ENCODE measurements at places on chromosomes 11 and 22. TPM values are rescaled to one million over a fixed set of nuclear protein-coding genes. Genes with fewer than 3 reads are reported as not detected.

The DRAP1 gene
- polyA plus RNA-seq: 65.8 TPM

The ESAM gene
- polyA plus RNA-seq: 55.2 TPM

GRCh38 chr11:119355091-119355843, 8.8 kb upstream of the MFRP start:
- DNase-seq: no peak

- DNase-seq: no peak
These were observed 238.7 kb upstream of the PLET1 start for GRCh38 chr11:112499153-112499880.

The SYCE3 gene
- polyA plus RNA-seq: not detected

The GGTLC2 gene
- not detected for polyA plus RNA-seq

The ZBTB16 gene
- polyA plus RNA-seq: 0.93 TPM

- DNase-seq: no peak
These were observed 1166.6 kb downstream of the BRD1 start for GRCh38 chr22:48660790-48661740.

The EMID1 gene
- 67.6 TPM for polyA plus RNA-seq

The MMP13 gene
- polyA plus RNA-seq: not detected

The APOA5 gene
- not detected for polyA plus RNA-seq

DNA sequence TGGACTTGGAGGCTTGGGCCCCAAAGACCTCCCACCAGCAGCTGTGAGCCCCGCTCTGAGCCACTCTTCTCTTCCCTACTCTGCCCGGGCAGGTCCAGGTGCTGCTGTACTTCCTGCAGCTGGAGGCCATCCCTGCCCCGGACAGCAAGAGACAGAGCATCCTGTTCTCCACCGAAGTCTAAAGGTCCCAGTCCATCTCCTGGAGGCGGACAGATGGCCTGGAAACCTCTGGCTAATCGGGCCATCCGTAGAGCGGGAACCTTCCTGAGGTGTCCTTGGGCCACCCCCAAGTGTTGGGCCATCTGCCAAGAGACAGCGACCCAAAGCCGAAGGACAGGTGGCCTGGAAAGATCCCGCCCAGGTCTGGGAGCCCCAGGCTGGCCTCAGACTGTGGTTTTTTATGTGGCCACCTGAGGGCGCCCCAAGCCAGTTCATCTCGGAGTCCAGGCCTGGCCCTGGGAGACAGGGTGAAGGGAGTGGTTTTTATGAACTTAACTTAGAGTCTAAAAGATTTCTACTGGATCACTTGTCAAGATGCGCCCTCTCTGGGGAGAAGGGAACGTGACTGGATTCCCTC, 135.1 kb downstream of the BCR start:
- peak; percentile 57 for DNase-seq

- no peak for DNase-seq
These were observed 8.7 kb downstream of the NADSYN1 start for GRCh38 chr11:71461696-71462095.

DNA sequence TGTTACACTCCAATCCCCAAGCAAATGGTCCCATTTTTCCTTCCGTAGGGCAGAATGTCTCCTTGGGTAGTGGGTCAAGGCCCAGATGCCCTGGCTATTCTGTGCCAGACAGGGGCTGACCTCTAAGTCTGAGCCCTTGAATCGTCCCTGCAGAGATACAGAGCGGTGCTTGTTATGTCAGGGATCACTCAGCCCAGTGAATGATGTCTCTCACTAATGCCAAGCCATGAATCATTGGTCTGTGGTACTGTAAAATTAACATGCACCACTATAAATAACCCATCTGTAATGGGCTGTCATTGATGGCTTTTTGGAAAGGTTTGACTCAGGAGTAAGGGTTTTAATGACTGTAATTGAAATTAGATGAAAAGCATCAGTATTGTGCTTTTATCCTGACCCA, 35.3 kb upstream of the KIRREL3 start:
- DNase-seq: no peak

- DNase-seq: no peak
These were observed 89.9 kb downstream of the CTTN start for GRCh38 chr11:70488171-70488703.

DNA sequence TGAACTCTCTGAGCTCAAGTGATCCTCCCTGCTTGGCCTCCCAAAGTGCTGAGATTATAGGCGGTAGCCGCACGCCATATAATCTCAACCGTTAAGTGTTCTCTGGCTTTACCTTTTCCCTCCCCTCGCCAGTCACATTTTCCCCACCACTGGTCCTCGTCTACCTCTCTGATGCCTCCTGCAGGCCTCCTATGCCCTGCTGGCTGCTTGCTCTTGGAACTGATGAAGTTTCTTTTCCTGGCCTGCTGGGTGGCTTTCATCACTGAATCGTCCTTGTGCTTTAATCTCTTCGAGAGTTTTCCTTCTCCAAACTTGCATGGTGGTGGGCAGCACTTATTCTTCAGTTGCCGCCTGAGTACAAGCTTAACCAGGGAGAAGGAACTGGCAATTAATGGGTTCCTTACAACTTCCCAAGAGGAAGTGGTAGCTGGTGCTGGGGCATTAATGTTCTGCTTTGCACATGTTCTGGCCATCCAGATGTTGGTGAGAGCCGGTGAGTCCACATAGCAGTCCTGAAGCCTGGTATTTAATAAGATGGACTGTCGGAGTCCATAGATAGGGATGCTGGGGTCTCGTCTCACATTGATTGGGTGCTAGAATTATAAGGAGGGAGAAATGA, 1.3 kb downstream of the C22orf31 start:
- DNase-seq: no peak

The DUSP8 gene
- polyA plus RNA-seq: 3.2 TPM

DNA sequence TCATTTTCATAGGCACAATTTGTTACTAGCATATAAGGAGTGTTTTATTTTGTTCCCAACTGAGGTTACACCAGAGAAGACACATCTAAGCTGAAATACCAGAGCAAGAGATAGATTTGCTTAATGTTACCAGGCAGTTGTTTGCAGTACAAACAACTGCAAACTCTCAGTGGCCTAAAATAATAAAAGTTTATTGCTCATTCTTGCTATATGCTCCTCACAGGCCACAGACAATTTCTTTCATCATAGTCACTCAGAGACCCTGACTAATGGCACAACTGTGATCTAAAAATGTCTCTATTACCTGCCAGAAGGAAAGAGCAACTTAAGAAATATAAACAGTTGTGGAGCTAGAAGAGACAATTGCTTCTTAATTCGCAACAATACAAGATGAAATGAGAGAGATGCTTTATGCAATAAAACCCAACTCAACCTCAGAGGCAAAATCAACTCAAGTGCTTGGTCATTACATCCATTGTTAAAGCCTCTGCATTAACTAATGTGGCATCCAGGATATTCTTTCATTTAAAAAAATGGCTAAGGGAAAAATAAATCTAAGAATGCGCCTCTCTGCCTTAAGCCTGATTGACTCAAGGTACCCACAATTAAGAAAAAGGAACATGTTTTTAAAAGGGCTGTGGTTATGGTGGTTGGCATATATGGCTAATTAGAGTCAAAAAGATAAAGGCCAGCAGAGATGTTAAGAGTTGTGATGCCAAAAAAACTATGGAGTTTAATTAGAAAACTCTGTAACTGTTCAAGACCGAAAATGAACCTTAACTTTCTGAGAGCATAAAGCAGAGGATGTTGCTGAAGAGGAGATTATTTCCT, 103.7 kb downstream of the CD44 start:
- no peak for DNase-seq

The SEZ6L gene
- 0.10 TPM for polyA plus RNA-seq

GRCh38 chr11:45333001-45333971, 47.1 kb upstream of the SYT13 start:
- peak; percentile 49 for DNase-seq

The MMP12 gene
- 4.4 TPM for polyA plus RNA-seq

GRCh38 chr11:72217841-72218240, 1.2 kb downstream of the FOLR2 start:
- DNase-seq: no peak

GRCh38 chr22:44424867-44425693, 73.0 kb downstream of the RTL6 start:
- DNase-seq: no peak

DNA sequence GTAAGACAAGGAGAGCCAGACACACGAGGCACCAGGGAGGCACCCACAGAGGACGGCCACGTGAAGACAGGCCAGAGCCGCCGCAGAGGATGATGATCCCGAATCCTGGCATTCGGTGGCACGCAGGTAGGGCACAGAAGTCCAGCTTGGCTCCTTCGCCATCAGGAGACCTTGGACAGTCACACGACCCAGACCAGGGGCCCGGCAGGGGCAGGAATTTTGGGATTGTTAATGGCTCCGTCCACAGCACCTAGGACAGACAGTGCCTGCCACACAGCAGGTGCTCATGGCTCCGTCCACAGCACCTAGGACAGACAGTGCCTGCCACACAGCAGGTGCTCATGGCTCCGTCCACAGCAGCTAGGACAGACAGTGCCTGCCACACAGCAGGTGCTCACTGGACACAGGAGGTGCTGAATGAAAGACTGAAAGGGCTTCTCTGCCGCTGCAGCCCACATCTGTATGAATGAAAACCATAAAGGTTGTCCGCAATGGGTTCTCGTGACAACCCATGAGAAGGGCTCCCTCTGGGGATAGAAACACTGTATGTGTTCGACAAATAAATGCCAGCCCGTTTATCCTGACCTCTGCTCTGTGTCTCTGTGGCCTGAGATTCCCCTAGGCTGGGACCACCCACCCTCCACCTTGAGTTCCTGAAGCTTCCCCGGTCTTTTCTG, 341.6 kb downstream of the CTTN start:
- no peak for DNase-seq

GRCh38 chr11:9575260-9576240, 2.1 kb downstream of the WEE1 start:
- peak; percentile 90 for DNase-seq

GRCh38 chr11:3855808-3856491, 486 bp downstream of the STIM1 start:
- no peak for DNase-seq

DNA sequence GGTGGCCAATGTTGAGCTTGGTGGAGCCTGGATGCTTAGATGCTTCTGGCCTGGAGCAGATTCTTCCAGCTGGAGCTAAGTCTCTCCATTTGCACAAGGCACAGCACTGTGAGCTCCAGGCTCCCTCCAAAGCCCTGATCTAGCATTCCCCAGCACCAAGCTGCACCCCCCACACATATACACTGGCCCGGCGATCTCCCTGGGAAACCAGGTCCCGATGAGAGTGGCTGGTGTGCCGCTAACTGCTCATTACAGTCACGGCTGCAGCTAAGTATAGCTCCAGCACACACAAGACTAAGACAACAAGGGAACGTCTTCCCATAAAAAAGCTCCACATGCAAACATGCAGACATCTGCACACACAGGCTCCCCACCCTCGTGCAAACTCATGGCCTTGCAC, 17.6 kb downstream of the KCNC1 start:
- DNase-seq: no peak

GRCh38 chr11:126598344-126599216, 243.1 kb downstream of the ST3GAL4 start:
- DNase-seq: no peak

DNA sequence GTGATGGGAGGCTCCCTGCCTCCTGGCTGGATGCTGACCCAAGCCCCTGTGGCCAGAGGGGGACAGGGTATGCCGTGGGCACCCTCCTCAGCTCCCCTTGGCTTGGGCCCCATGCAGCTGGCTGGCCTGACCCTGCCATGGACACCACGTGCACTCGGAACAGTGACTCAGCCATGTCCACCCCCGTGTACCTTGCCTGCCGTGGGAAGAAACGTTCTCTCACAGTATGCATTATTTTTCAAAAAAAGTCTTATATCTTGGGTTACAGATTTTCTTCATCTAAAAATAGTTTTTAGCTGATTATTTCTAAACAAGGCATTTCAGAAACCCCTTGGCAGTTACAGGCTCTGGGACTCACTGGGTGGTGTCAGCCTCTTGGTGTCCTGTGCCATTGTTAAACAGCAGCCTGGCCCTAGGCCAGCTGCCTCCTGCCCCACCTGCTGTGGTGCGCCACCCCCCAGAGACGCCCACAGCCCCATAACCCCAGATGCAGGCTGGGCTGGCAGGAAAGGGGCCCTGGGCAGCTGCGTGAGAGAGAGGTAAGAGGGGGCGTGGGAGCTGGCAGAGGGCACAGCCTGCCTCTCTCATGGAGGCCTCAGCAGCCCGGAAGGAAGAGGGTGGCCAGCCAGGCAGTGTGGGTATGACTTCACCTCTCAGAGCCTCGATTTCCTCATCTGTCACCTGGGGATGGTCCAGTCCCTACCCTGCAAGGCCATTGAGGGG, 99.8 kb downstream of the MORC2 start:
- DNase-seq: no peak

GRCh38 chr11:10777393-10777793, 26.3 kb downstream of the CTR9 start:
- no peak for DNase-seq

The RAB1B gene
- 108 TPM for polyA plus RNA-seq

The LDLRAD3 gene
- polyA plus RNA-seq: 24.6 TPM

- no peak for DNase-seq
These were observed 80.7 kb upstream of the PPARA start for GRCh38 chr22:46069521-46070214.

DNA sequence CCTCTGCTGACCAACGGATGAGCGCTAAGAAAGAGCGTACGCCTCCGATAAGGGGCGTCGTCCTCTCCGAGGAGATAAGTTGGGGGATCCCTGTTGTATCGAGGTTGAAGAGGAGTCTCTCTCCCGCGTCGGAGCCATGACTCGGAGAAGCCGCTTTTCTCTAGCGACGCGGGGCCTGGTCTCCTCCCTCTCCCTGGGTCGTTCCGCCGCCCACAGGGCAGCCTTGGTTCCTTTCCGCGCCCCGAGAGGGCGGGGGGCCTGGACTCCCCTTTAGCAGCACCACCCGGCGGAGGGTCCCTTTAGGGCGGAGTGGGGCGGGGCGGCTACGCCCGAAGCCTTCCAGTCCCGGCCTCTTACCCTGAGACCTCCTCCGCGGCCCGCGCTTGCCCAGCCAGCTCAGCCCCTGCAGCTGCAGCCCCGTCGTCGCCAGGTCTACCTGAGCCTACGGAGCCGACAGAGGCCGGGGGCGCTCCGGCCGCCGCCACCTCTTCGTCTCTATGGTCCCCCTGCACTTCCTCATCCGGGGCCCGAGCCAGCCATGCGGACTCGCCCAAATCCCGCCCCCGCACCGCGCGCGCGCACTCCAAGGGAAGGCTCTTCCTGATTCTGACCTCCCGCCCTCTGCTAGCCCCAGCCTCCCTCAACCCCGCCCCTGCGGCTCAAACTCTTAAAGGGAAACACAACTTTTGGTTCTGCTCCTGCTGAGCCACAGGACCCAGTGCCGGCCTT, at the start of gene PRR14L:
PRR14L (minus strand) TSS at position 497 of the 729 bp plus-strand sequence. CDS start 11,272 bp downstream, outside the sequence.
- DNase-seq: peak; percentile 98

The HTR3B gene
- polyA plus RNA-seq: 0.12 TPM

- no peak for DNase-seq
These were observed 19.4 kb downstream of the NPAT start for GRCh38 chr11:108203075-108203474.

GRCh38 chr11:15594607-15595006, 479.9 kb downstream of the INSC start:
- DNase-seq: no peak

GRCh38 chr22:17888855-17889254, 114.6 kb upstream of the BID start:
- DNase-seq: no peak

Data from left kidney (tissue), 8 donors.